ENCODE measurements at places on chromosomes 3 and 15.
A peak's percentile ranks its signal among the peaks of the same experiment; 100 is the strongest.

GRCh38 chr15:69225355-69226022 lies 65.1 kb downstream of the GLCE start:
- peak; percentile 2 for DNase-seq

DNA sequence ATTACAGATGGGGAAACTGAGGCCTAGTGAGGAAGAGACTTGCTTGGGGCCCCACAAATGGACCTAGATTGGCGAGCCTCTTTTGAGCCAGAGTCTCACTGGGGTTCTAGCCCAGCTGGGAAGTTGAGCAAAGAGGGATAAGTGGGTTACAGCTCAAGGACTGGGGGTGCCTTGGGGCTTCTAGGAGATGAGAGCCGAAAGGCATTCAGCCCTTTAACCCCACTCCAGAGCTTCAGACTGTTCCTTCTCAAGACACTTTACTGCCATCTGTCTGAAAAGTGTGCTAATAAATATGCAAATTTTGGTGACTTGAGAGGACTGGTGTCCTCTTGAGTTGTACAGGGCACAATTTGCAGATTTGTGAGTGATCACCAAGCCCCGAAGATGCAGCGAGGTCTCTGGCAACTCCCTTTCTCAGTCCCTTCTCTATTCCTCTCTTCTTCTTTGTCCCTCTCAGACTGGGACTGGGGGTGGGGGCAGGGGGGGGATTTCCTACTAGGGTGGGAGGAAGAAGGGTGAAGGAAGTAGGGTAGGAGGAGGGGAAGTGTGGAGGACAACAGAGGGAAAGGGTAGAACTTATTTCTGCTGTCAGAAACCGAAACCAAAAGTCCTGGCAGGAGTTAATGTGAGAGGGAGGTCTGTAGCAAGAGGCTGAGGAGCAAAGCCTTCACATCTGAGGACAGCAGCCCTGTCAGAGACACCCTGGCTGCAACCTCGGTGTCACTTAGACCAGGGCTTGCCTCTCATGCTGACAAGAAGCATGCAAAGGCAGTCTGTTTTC lies 16.2 kb upstream of the ANKDD1A start:
- DNase-seq: peak; percentile 64

GRCh38 chr3:195612075-195612800 lies 28.5 kb upstream of the APOD start:
- DNase-seq: no peak

DNA sequence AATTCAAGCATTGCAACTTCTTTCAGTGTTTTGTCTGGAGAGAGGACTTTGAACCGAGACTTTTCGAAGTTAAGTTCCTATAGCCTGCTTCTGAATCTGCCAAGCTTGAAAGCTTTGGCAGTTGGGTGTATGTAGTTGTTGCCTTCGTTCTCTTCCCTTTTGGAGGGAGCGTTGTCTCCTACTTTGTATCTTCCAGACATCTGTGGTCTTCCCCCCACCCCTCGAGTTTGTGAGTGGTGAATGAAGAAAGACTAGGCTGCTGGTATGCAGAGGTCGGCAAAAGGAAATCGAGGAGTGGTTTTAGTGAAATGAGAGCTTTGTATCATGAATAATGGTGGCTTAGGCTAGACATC lies 1.3 kb downstream of the CTNNB1 start:
- peak; percentile 32 for DNase-seq

DNA sequence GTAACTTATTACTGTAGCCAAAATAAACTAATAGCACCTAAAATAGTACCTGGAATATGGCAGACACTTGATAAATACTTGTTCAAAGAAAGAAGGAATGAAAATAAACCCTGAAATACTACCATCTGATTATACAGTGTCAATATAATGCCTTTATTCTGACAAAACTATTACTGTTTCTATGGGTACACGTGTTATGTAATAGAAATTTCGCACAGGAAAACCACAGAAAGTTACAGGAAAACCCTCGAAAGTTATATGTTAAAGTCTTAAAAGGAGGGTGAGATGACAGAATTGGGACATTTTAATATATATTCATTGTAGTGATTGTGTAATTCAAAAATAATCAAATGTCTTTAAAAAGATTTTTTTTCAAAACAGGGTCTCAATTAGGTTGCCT lies 28.8 kb downstream of the ETFA start:
- no peak for DNase-seq

GRCh38 chr3:151213151-151213550 lies 10.1 kb upstream of the GPR171 start:
- no peak for DNase-seq

DNA sequence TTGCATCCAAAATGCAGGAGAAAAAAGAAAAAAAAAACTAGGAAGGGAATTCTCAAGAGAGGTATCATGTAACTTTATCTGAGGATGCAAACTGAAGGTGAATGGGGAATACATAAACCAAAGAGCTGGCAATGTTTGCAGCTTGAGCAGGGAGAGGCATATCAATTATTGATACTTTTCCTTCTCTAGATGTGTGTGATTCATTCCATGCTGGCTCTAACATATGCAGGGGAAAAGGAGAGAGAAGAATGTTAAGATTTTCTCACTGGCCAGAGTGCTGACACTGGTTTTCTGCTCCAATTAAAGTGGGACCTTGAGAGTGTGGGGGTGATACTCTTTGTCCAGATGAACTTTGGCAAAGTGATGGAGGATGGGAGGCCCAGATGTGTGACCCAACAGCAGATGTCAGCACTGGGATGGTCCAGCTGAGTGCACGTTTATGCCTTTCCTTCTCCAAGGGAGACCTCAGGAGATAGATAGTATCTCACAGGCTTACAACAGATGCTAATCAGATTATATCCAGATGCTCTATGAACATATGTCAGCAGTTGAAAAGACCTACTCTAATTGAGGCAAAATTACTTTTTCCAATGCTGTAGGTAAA lies 50.0 kb upstream of the PSMD6 start:
- DNase-seq: no peak

DNA sequence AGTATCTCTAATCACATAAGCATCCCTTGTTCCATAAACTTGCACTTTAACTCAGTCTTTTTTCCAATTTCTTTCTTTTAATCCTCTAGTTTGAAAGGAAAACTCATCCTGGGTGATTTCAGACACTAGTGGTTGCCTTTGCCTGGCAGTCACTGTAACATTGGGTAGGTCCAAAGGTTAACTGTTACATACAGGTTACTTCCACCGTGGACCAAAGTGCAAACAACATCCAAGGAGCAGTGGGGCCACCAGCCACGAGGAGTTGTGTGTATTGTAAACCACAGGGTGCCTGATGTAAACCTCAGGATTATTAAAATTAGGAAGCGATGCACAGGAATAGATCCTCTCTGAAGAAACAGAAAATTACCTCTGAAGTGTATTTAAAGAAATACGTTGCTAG lies 75.0 kb downstream of the HCN4 start:
- DNase-seq: no peak

DNA sequence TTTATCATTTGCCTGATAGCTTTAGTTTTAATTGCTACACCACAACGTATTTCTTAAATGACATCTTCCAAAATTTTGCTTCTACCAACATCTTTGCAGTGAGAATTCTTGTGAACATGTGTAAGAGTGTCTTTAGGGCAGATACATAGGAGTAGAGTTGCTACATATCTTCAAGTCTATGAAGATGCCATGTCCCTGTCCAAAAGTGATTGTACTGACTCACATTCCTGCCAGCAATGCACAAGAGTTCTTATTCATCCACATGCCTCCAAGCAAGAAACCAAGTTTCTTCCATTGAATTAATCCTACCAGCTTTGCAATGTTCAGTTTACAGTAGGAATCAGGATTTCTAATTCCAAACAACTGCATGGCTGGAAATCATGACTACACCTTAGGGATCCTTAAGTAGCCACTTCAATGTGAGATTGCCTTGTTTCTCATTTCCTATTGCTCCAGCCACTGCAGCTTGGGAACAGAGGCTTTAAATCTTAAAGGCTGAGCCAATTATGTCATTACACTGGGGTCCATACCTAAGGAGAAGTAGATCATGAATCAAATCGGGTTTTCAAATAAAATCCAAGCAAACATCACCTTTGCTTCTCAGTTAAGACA lies 44.5 kb downstream of the BCL2L10 start:
- no peak for DNase-seq

- DNase-seq: no peak
These were observed 512.1 kb downstream of the ROBO1 start for GRCh38 chr3:79255702-79256101.

DNA sequence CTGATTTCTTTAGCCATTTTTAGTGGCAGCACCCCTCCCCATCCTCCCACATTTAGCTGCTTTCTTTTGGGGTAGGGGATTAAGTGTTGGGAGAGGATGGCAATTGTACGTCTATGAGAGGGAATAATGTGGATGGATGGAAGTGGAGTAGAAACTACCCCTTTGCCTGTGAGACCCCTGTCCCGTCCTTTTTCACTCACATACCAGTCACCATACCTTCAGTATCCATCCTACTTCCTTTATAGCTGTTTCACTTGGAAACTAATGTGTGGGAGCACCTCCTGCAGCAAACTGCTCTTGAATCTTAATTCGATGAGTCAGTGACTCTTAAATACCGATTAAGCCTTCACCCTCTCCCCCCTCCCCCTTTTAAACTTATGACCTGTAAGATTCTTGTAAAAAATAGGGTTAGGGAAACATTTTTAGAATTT lies 730 bp downstream of the SPRED1 start:
- DNase-seq: peak; percentile 65

- DNase-seq: no peak
These were observed 76.8 kb downstream of the ATP2B2 start for GRCh38 chr3:10428406-10429091.

DNA sequence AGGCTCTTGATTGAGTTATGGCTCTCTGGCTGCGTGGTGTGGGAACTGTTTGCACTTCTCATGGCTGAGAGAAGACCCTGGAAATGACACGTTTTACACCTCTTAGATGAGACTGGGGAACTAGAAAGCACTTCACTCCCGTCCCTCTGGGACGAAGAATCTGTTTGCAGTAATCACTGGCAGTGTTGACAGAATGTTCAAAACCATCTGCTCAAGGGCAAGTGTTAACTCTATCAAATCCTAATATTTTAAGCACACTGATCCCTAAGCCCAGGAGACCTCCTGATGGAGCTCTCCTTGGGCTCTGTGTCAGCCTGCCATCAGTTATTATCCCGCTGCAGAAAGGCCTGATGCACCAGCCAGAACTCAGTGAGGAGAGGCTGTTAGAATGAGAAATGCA lies 323.8 kb upstream of the DNAJC19 start:
- DNase-seq: no peak

- DNase-seq: peak; percentile 95
These were observed 11.2 kb downstream of the TGM4 start for GRCh38 chr3:44885618-44886017.

GRCh38 chr3:72004749-72005292 lies 219.9 kb upstream of the PROK2 start:
- peak; percentile 24 for DNase-seq

DNA sequence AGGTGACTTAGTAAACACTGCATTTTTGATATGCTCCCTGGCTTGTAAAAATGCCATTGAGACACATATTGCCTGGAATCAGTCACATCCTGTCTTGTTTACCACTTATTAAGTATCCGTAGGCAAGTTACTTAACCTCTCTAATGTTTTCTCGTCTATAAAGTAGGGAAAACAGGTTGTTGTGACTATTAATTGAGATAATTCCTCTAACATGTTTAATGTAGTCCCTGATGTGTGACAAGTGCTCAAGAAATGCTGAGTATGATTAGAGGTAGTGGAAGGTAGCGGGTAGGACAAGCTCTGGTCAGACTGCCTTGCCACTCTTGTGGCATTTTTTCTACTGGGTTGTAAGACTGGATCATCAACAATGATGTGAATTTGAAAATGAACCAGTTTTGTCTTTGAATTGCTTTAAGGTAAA lies 54.1 kb downstream of the NFKBIZ start:
- DNase-seq: no peak

- no peak for DNase-seq
These were observed 85.2 kb upstream of the NR2F2 start for GRCh38 chr15:96245252-96245651.

GRCh38 chr15:89495638-89496145 lies 691 bp downstream of the RHCG start:
- peak; percentile 33 for DNase-seq

DNA sequence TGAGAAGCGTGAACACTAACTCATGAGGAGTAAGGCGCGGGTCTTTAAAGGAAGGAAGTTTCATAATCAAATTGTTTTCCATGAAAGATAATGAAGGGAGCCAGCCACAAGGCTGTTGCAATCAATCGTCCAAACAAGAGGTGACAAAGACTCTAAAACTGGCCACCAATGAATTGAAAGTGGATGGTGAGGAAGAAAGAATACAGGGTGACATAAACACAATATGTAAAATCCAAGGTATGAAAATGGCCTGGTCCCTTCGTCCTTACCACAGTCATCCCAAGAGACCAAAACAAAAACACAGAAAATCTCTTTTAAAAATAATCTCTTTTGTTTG lies 12.0 kb downstream of the CD86 start:
- no peak for DNase-seq

DNA sequence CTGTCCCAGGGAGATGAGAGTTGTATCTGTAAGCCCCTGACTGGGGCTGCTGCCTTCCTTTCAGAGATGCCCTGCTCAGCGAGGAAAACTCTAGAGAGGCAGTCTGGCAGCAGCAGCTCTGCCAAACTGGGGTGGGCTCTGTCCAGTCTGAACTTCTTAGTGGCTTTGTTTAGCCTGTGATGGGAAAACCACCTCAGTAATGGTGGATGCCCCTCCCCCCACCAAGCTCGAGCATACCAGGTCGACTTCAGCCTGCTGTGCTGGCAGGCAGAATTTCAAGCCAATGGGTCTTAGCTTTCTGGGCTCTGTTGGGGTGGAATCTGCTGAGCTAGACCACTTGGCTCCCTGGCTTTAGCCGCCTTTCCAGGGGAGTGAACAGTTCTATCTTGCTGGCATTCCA lies 218.3 kb downstream of the TUSC7 start:
- DNase-seq: no peak

DNA sequence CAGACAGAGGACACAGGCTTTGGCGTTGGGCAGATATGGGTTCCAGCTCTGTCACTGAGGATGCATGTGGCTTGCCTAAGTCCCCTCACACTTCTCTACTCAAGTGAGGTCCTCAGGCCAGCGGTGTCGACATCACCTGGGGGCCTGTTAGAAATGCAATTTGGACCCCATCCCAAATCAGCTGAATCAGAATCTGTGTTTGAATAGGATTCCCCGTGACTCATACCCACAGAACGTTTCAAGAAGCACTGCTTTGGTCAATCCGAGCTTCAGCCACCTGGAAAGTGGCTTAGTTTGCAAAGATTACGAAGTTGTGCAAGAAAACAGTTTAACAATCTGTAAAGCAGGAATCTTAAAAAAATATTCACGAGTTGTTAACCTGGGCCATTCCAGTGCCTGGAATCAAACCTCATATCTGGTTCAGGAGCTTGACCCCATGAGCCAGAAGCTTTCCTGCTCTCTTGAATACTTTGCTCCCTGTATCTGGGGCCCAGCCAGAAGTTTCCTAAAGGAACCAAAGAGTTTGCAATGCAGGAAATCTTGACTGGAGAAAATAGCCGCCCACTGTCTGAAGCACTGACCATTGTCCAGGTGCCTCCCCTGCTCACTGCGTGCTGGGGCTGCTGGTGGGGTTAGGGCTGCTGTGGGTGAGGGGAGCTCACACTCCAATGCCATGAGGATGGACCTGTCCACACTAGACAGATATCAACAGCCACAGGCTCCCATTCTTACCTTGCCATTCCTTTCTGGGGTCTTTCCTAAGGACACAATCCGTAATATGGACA lies 208.5 kb upstream of the LINGO1 start:
- peak; percentile 85 for DNase-seq

GRCh38 chr3:152047465-152047864 lies 174.0 kb downstream of the SUCNR1 start:
- DNase-seq: peak; percentile 21

- no peak for DNase-seq
These were observed 153.0 kb upstream of the CGNL1 start for GRCh38 chr15:57223345-57223744.

Measured in Daoy (cell line).